Cerebellar nuclear complex (tissue), 1 donor: ENCODE measurements at places on chromosomes 1 and 21.

GRCh38 chr1:37478890-37479254, 4.5 kb downstream of the ZC3H12A start:
- no peak for DNase-seq

- DNase-seq: no peak
These were observed 35.2 kb downstream of the NEK2 start for GRCh38 chr1:211640301-211640630.

GRCh38 chr1:96992871-96993270, 271.3 kb downstream of the PTBP2 start:
- DNase-seq: no peak

- no peak for DNase-seq
These were observed 431 bp downstream of the CLCN6 start for GRCh38 chr1:11806307-11806936.

GRCh38 chr1:213987927-213988506, at the start of gene PROX1:
TSS of gene PROX1 (plus strand) at chr1:213987973. CDS start at chr1:213996536, 8,563 bp downstream.
- DNase-seq: no peak

DNA sequence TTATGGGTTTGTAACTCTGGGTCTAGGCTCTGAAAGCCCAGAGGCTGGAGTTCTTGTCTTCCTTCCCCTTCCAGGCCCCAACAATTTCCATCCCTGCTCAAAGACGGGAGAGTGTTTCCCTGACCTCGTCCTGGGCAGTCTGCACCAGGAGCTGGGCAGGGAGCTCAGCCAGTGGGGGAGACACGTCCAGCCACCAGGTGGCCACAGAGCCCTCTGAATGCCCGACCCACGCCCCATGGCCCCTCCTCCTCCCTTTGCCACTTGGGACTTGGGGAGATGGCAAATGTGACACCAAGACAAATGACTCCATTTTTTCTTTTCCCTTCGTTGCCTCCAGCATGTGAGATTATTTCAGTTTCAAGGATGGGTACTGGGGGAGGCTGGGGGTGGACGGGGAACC, 159.9 kb upstream of the AJAP1 start:
- no peak for DNase-seq

DNA sequence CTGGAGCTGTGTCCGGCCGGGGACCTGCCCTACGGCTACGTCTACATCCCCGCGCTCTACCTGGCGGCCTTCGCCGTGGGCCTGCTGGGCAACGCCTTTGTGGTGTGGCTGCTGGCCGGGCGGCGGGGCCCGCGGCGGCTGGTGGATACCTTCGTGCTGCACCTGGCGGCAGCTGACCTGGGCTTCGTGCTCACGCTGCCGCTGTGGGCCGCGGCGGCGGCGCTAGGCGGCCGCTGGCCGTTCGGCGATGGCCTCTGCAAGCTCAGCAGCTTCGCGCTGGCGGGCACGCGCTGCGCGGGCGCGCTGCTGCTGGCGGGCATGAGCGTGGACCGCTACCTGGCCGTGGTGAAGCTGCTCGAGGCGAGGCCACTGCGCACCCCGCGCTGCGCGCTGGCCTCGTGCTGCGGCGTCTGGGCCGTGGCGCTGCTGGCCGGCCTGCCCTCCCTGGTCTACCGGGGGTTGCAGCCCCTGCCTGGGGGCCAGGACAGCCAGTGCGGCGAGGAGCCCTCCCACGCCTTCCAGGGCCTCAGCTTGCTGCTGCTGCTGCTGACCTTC, 412 bp downstream of the GPR25 start:
- no peak for DNase-seq

DNA sequence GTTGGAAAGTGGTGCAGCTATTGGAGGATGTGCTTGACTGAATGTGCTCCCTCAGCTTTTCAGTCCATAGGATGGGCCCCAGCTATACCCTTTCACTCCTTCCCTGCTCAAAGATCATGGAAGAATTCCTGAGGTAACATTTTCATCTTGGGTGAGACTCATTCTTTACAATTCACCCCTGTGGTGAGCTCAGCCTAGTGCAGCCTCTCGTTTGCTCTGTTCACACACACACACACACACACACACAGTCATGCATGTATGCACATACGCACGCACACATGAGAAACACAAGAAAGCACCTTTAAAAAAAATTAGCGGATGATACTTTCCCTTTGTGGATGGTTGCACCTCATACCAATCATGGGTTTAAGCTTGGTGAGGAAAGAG, 25.8 kb downstream of the CCN1 start:
- no peak for DNase-seq

DNA sequence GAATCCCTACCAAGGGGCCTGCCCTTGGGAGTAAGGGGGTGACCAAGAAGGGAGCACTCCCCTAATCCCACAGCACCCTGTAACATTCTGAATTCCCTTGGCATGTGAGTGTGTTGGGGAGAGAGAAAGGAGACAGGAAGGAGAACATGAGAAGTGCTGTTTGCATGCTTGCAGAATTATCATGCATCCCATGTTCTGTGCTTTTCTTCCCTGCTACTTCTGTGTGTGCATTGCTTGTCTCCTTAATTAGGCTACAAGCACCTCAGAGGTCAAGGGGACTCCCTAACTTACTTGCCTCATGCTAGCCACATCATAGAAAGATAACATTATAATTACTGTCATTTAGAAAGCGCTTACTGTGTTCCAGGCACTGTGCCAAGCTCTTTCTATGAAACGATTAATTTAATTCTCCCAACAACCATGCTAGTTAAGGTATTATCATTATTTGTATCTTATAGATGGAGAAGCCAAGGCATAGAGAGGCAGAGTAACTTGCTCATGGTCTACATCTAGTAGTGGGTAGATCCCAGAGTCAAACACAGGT, 11.1 kb downstream of the NOS1AP start:
- DNase-seq: no peak
